HepG2 (cell line): ENCODE measurements at places on chromosomes 11 and 22. TPM values are rescaled to one million over a fixed set of nuclear protein-coding genes. Genes with fewer than 3 reads are reported as not detected.

Gene FGF19
- total RNA-seq = not detected in 2 replicates

DNA sequence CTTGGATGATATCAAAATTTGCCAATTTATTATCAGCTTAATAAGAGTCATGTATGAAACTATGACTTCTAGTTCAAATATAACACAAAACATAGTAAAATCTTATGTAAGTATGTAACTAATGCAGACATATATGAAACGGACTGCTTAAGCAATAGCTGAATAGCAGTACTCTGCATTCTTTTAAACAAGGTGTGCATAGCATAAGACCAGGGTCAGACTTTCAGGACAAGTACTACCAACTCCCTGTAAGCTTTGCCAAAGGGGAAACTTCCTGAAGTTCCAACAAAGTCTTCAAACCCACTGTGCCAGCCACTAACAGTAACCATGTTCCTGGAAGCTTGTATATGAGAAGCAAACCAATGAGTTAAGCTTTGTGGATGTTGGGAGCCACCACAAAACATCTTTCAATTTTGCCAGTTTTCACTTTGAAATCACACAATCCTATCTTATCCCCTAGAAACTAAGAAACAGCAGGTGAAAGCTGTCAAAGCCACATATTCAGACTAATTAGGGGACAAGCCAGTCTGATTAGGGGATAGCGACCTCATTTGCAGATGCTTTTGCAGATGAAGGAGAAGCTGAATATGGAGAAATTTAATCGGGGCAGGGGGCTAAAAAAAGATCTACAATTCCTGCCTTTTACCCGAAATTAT lies 13.3 kb downstream of the RBFOX2 start:
- no peak overlapping the region for H3K4me3 ChIP-seq
- H3K36me3 ChIP-seq = no peaks in the 10 kb centered on the region
- no peaks in the 10 kb centered on the region for H3K27me3 ChIP-seq
- no peak for DNase-seq
- H3K4me1 ChIP-seq = peaks cover 37% of the 10 kb centered on the region

- H3K27me3 ChIP-seq = peaks cover 4% of the 10 kb centered on the region; the same call in 1 of the 3 replicates
- no peaks in the 10 kb centered on the region for H3K4me1 ChIP-seq
- H3K4me3 ChIP-seq = no peak overlapping the region
Observed at GRCh38 chr11:130871616-130872015, 44.7 kb downstream of the SNX19 start.

Gene E2F8
- 8.9 and 9.4 TPM in 2 replicates for total RNA-seq

Gene SLC22A9
- 1.9 and 4.0 TPM in 2 replicates for total RNA-seq

Gene HBG2
- total RNA-seq = not detected in 2 replicates

GRCh38 chr11:2576111-2576510 lies 123.7 kb downstream of the KCNQ1OT1 start:
- H3K4me3 ChIP-seq = no peak overlapping the region
- H3K27ac ChIP-seq = no peak overlapping the region

GRCh38 chr11:19679952-19680828 lies 32.4 kb upstream of the NAV2 start:
- no peak for DNase-seq
- no peak overlapping the region for H3K27ac ChIP-seq
- peaks cover 29% of the 10 kb centered on the region; the same call in 2 of the 3 replicates for H3K27me3 ChIP-seq
- no peaks in the 10 kb centered on the region for H3K36me3 ChIP-seq
- no peaks in the 10 kb centered on the region for H3K4me1 ChIP-seq
- no peak overlapping the region for H3K4me3 ChIP-seq

GRCh38 chr22:35561796-35562526 lies 21.3 kb downstream of the RASD2 start:
- H3K4me1 ChIP-seq = no peaks in the 10 kb centered on the region
- H3K27ac ChIP-seq = no peak overlapping the region
- no peaks in the 10 kb centered on the region for H3K36me3 ChIP-seq
- DNase-seq = no peak
- H3K4me3 ChIP-seq = no peak overlapping the region
- peaks cover 23% of the 10 kb centered on the region; the same call in 2 of the 3 replicates for H3K27me3 ChIP-seq

- H3K4me1 ChIP-seq = peaks cover 34% of the 10 kb centered on the region
- H3K4me3 ChIP-seq = peak overlapping the region; percentile 78
- no peaks in the 10 kb centered on the region for H3K36me3 ChIP-seq
- H3K27me3 ChIP-seq = no peaks in the 10 kb centered on the region
Observed at GRCh38 chr11:101914341-101914737, 471 bp upstream of the CEP126 start.

Gene GGTLC3
- not detected in 2 replicates for total RNA-seq

DNA sequence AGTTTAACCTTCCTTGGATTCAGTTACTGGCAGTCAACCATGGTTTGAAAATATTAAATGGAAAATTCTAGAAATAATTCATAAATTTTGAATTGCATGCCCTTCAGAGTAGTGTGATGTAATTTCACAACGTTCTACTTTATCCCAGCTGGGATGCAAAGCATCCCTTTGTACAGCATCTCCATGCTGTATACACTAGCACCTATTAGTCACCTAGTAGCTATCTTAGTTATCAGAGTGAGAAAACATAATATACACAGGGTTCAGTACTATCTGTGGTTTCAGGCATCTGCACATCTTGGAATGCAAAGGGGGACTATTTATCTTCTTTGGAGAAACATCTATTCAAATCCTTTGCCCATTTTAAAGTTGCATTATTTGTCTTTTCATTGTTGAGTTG lies 30.8 kb downstream of the CBL start:
- H3K27ac ChIP-seq = no peak overlapping the region
- H3K4me3 ChIP-seq = no peak overlapping the region
- no peaks in the 10 kb centered on the region; the same call in 1 of the 2 replicates for H3K36me3 ChIP-seq
- no peaks in the 10 kb centered on the region for H3K27me3 ChIP-seq

Gene COA4
- total RNA-seq = 107 and 115 TPM in 2 replicates

Gene TLCD5
- 4.1 and 6.1 TPM in 2 replicates for total RNA-seq

Gene C1QTNF5
- total RNA-seq = 0.77 and 1.2 TPM in 2 replicates

GRCh38 chr22:31095637-31096249 lies 11.6 kb downstream of the SELENOM start:
- H3K27ac ChIP-seq = no peak overlapping the region
- no peak for DNase-seq
- no peaks in the 10 kb centered on the region for H3K27me3 ChIP-seq
- no peaks in the 10 kb centered on the region for H3K4me1 ChIP-seq
- H3K4me3 ChIP-seq = no peak overlapping the region

GRCh38 chr11:6742260-6742659 lies 29.5 kb downstream of the OR2AG2 start:
- peaks cover 12% of the 10 kb centered on the region; the same call in 1 of the 3 replicates for H3K27me3 ChIP-seq
- no peak for DNase-seq
- no peak overlapping the region for H3K4me3 ChIP-seq
- H3K4me1 ChIP-seq = no peaks in the 10 kb centered on the region
- H3K36me3 ChIP-seq = no peaks in the 10 kb centered on the region
- H3K27ac ChIP-seq = no peak overlapping the region

GRCh38 chr11:123525511-123525918 lies 95.4 kb downstream of the GRAMD1B start:
- H3K36me3 ChIP-seq = no peaks in the 10 kb centered on the region
- no peak for DNase-seq
- H3K4me1 ChIP-seq = no peaks in the 10 kb centered on the region
- no peak overlapping the region for H3K27ac ChIP-seq
- H3K4me3 ChIP-seq = no peak overlapping the region
- peaks cover 1% of the 10 kb centered on the region; the same call in 1 of the 2 replicates for H3K27me3 ChIP-seq

- H3K27ac ChIP-seq = no peak within 1 kb of the TSS
- DNase-seq = no peak
- H3K27me3 ChIP-seq = peaks cover 25% of the 10 kb centered on the region; the same call in 2 of the 3 replicates
- peaks cover 28% of the 10 kb centered on the region; the same call in 1 of the 3 replicates for H3K36me3 ChIP-seq
Observed at GRCh38 chr11:75432911-75433321, at the start of gene KLHL35. TSS of gene KLHL35 (minus strand) at chr11:75433203. CDS start at chr11:75430629, 2,574 bp downstream.

- no peak overlapping the region for H3K4me3 ChIP-seq
- H3K4me1 ChIP-seq = peaks cover 24% of the 10 kb centered on the region
- H3K36me3 ChIP-seq = no peaks in the 10 kb centered on the region
- no peak for DNase-seq
Observed at GRCh38 chr11:8082391-8083087, 1.5 kb downstream of the TUB start.

GRCh38 chr22:48920776-48921241 lies 906.9 kb downstream of the BRD1 start:
- no peak overlapping the region for H3K4me3 ChIP-seq
- H3K27me3 ChIP-seq = peaks cover 6% of the 10 kb centered on the region; the same call in 1 of the 2 replicates
- DNase-seq = no peak
- H3K36me3 ChIP-seq = no peaks in the 10 kb centered on the region

DNA sequence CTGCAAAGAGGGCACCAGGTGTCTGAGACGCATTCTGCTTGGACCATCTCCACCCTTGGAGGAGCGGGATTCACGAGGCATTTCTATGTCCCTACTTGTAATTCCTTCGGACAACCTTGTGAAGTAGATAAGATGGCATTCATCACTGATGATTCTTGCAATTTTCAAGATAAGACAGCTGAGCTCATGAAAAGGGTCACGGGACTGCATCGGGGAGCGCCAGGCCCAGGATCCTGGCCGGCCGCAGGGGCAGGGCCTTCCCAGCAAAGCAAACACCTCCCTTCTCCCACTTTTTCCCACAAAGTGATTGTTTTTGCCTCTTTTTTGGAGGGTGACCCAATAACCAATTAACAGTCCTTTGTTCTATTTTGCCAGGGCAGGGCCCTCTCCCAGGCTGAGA lies 8.4 kb downstream of the LIF start:
- H3K36me3 ChIP-seq = no peaks in the 10 kb centered on the region
- peaks cover 40% of the 10 kb centered on the region for H3K4me1 ChIP-seq
- no peaks in the 10 kb centered on the region; the same call in 1 of the 2 replicates for H3K27me3 ChIP-seq

DNA sequence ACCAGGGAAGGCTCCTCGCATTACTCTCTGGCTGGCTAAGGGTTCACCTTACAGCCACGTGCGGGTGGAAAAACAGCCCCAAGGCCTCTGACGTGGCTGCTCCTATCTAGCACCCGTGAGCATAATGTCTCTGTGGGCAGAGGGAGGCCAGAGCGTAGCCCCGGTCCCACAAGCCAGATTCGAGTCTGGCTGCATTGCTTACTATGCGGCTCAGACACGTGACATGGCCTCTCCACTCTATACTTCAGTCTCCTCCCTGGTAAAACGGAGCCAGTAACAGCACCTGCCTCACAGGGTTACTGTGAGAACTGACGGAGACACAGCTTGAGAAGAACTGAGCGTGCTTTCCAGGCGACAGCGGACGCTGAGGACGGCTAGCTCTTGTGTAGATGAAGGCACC lies 105.8 kb upstream of the BID start:
- no peak overlapping the region for H3K4me3 ChIP-seq
- no peak for DNase-seq
- no peak overlapping the region for H3K27ac ChIP-seq
- H3K36me3 ChIP-seq = peaks cover 7% of the 10 kb centered on the region

DNA sequence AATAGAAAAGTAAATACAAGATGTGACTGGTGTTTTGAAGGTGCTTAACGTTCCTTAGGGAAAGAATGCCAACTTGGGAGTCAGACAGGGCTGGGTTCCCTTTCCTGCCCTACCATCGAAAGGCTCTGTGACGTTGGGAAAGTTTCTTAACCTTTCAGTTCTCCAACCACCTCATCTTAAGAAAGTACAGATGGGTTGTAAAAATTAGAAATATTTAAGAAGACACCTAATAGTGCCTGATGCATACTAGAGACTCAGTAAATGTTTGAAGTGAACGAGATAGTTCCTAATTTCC lies 1.1 kb downstream of the GTPBP1 start:
- peak overlapping the region; percentile 74 for H3K27ac ChIP-seq
- peaks cover 16% of the 10 kb centered on the region for H3K36me3 ChIP-seq
- peaks cover 44% of the 10 kb centered on the region for H3K4me1 ChIP-seq

GRCh38 chr11:72229336-72229924 lies 4.9 kb downstream of the INPPL1 start:
- peaks cover 17% of the 10 kb centered on the region for H3K4me1 ChIP-seq
- DNase-seq = no peak
- no peaks in the 10 kb centered on the region for H3K27me3 ChIP-seq
- H3K4me3 ChIP-seq = no peak overlapping the region
- no peak overlapping the region for H3K27ac ChIP-seq

DNA sequence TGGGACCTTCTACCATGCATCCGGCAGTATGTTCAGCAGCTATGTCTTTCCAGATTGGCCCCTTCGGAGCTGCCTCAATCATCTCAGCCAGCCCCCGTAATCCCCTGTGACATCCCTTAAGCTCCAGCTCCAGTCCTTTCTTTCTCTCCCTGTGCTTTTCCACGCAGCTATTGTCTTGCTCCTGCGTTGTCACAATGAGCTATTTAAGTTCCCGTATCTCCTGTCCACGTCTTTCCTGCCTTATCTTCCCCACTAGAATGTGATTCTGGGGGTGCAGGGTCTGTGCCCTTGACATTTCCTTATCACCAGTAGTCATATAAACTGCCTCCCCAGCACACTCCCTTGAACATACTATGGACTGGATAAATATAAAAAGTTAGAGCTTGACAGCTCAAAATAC lies 5.1 kb upstream of the ETS1 start:
- no peak overlapping the region for H3K27ac ChIP-seq
- no peak overlapping the region for H3K4me3 ChIP-seq
- no peaks in the 10 kb centered on the region for H3K36me3 ChIP-seq
- no peak for DNase-seq
- H3K27me3 ChIP-seq = no peaks in the 10 kb centered on the region

- peak overlapping the region; percentile 82 for H3K4me3 ChIP-seq
- no peaks in the 10 kb centered on the region; the same call in 1 of the 3 replicates for H3K27me3 ChIP-seq
- H3K36me3 ChIP-seq = peaks cover 8% of the 10 kb centered on the region; the same call in 1 of the 3 replicates
- H3K4me1 ChIP-seq = peaks cover 62% of the 10 kb centered on the region
Observed at GRCh38 chr22:38317995-38318715, 922 bp upstream of the CSNK1E start.
